ENCODE measurements at places on chromosomes 2 and 18. TPM values are rescaled to one million over a fixed set of nuclear protein-coding genes. Genes with fewer than 3 reads are reported as not detected.

DNA sequence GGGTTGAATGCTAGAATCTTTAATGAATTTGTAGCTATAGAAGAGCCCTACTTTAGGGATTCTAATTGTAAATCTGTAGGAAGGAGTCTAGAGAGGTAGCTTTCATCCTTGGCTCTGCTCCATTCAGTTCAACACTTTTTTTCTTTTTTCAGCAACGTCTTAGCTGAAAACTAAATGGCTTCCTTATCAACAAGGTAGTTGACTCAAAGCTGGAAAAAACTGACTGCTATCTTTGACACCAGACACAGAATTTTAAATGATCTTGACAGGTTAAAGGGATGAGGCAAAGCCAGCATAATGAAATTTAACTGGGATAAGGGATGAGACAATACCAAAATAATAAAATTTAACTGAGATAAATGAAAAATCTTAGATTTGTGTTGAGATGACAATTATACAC is 54.9 kb downstream of the TMEFF2 start:
- H3K27ac ChIP-seq = no peak overlapping the region
- no peak for DNase-seq
- no peaks in the 10 kb centered on the region for H3K27me3 ChIP-seq
- H3K4me3 ChIP-seq = no peak overlapping the region

DNA sequence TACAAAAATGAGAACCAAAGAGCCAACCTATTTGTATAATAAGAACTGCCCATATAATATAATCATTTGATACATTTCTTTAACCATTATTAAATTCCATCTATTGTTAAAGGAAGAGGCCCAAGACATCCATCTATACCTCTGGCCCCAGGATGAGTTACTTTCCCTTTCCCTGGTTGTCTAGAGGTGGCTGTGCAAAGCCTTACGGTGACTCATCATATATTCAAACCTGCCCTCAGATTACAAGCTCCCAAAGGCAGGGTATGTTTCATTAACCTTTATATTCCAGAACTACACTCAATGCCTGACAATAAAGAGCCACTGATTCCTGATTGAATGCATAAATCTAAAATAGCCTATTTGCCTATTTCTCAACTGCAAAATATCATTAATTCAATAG is 105.8 kb upstream of the PID1 start:
- no peak for DNase-seq
- no peak overlapping the region for H3K27ac ChIP-seq
- H3K36me3 ChIP-seq = no peaks in the 10 kb centered on the region
- H3K27me3 ChIP-seq = no peaks in the 10 kb centered on the region
- H3K4me3 ChIP-seq = no peak overlapping the region
- no peaks in the 10 kb centered on the region for H3K4me1 ChIP-seq

DNA sequence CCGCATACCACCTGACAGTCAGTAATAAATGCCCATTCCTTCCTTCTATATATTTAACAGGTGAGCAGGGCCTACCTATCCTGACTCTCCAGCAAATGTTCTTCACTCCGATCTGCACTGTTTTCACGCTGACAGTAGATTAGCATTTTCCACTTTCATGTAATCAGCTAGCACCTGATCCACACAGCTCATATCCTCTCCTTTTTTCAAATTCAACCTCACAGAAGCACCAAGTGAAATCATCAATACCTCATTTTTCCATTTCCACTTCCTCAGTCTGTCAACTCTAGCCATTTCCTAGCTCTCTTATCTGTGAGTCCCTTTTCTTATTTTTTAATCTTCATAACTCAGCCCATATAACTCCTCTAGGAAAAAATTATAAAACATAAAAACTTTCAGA is 402.8 kb downstream of the ZEB2 start:
- no peak for DNase-seq
- no peaks in the 10 kb centered on the region for H3K4me1 ChIP-seq
- no peak overlapping the region for H3K4me3 ChIP-seq
- H3K36me3 ChIP-seq = no peaks in the 10 kb centered on the region
- no peak overlapping the region for H3K27ac ChIP-seq
- no peaks in the 10 kb centered on the region for H3K27me3 ChIP-seq

GRCh38 chr2:63530704-63531279 is 57.5 kb downstream of the WDPCP start:
- no peak overlapping the region for H3K27ac ChIP-seq
- no peak for DNase-seq
- no peaks in the 10 kb centered on the region for H3K27me3 ChIP-seq
- no peaks in the 10 kb centered on the region for H3K4me1 ChIP-seq
- no peak overlapping the region for H3K4me3 ChIP-seq

- H3K27me3 ChIP-seq = no peaks in the 10 kb centered on the region
- H3K4me3 ChIP-seq = no peak overlapping the region
- DNase-seq = no peak
- H3K4me1 ChIP-seq = no peaks in the 10 kb centered on the region
- H3K36me3 ChIP-seq = no peaks in the 10 kb centered on the region
Measured at GRCh38 chr2:226077031-226077430, 677.5 kb downstream of the NYAP2 start.

GRCh38 chr2:50820176-50820575 is 211.8 kb downstream of the NRXN1 start:
- H3K27ac ChIP-seq = no peak overlapping the region
- H3K4me1 ChIP-seq = no peaks in the 10 kb centered on the region
- H3K4me3 ChIP-seq = no peak overlapping the region
- DNase-seq = no peak

DNA sequence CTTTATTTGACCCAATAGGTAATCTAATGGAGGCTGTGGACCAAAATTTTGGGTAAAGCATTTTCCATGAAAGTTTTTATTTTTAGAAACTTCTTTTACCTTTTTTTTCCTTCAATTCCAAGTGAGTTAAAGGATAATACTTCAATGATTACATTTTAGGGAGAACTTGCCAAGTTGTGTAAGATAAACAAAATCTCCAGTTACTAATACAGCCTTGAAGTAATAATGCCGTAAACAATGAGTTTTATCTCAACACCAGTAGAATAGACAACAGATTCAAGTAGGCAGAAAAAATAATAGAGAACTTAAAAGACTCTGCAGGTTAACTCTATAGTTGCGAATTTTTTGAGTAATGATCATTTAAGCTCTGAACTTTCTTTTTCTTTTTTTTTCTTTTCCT is 807.4 kb downstream of the CNTNAP5 start:
- no peaks in the 10 kb centered on the region for H3K36me3 ChIP-seq
- no peak for DNase-seq
- no peak overlapping the region for H3K4me3 ChIP-seq
- no peaks in the 10 kb centered on the region for H3K27me3 ChIP-seq

GALNT13 gene
- not detected for total RNA-seq

FOSL2 gene
- total RNA-seq = 237 TPM

ARHGAP25 gene
- 2.2 TPM for total RNA-seq
